ENCODE measurements at places on chromosomes 5 and 9.

DNA sequence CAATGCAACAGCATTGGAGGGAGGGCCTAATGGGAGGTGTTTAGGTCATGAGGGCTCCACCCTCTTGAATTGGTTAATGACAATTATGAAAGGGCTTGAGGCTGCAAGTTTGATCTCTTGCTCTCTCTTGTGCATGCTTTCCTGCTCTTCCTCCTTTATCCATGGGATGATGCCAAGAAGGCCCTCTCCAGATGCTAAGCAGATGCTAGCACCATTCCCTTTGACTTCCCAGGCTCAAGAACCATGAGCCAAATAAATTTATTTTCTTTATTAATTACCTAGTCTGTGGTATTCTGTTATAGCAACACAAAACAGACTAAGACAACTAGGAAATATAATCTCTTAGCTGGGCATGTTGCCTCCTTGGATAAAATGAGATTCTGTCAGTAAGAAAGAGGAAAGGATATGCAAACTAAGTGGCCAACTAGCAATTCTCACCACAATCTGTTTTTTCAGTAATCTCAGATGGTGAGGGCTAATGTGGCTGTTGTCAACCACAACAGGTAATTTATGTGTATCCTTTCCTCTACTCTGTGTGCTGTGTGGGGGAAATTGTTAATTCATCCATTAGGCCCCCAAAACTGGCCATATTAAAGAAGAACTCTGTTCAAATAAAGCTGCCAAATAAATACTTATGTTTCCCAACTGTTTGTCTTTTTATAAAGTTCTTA is 269.1 kb upstream of the CD180 start:
- H3K27me3 ChIP-seq: no peaks in the 10 kb centered on the region

GRCh38 chr9:77649109-77649812 is 1.1 kb upstream of the GNA14 start:
- H3K27me3 ChIP-seq: peaks cover 16% of the 10 kb centered on the region
- no peak overlapping the region for H3K4me3 ChIP-seq
- H3K27ac ChIP-seq: no peak overlapping the region
- H3K36me3 ChIP-seq: no peaks in the 10 kb centered on the region
- no peak for DNase-seq

DNA sequence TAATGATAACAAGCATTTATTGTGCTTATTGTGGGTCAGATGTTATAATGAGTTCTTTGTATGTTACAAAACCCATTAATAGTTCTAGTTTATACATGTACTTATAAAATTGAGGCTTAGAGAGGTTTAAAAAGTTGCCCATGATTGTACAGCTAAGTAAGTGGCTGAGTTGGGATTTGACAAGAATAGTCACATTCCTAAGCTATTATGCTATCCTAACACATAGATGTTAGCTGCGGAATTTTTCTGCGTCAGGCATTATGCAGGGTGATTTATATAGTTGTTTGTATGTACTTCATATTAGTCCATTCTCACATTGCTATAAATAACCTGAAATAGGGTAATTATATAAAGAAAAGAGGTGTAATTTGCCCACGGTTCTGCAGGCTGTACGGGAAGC is 12.5 kb downstream of the COMMD10 start:
- H3K4me3 ChIP-seq: no peak overlapping the region
- no peaks in the 10 kb centered on the region for H3K27me3 ChIP-seq
- H3K36me3 ChIP-seq: peaks cover 3% of the 10 kb centered on the region
- no peaks in the 10 kb centered on the region for H3K4me1 ChIP-seq
- H3K27ac ChIP-seq: no peak overlapping the region

DNA sequence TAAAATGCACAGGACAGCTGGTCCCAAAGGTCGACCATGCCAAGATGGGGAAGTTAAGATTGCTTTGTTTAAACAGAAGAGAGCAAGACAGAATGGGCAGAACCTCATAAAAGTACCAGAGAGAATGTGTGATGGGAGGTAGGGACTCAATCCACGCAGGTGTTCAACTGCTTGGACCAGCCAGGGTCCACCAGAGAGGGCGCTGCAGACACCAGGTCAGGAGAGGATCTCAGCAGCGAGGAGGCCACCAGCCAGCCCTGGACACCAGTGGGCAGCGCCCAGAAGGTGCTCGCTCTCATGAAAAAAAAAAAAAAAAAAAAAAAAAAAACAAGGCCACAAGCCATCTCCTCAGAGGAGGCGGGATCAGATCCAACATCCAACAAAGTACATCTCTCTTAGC is 81.8 kb downstream of the SHC3 start:
- H3K4me1 ChIP-seq: no peaks in the 10 kb centered on the region
- no peaks in the 10 kb centered on the region for H3K36me3 ChIP-seq
- no peak for DNase-seq
- no peaks in the 10 kb centered on the region for H3K27me3 ChIP-seq
- no peak overlapping the region for H3K27ac ChIP-seq

- no peak overlapping the region for H3K4me3 ChIP-seq
- H3K4me1 ChIP-seq: no peaks in the 10 kb centered on the region
- H3K36me3 ChIP-seq: no peaks in the 10 kb centered on the region
- DNase-seq: no peak
- H3K27me3 ChIP-seq: no peaks in the 10 kb centered on the region
Measured at GRCh38 chr9:89277454-89277853, 33.5 kb upstream of the CKS2 start.
